Large intestine (tissue), 12 donors: ENCODE measurements at places on chromosomes 2 and 18. TPM values are rescaled to one million over a fixed set of nuclear protein-coding genes. Genes with fewer than 3 reads are reported as not detected.

The CYP27C1 gene
- 2.0 TPM for polyA plus RNA-seq

The CRYGC gene
- polyA plus RNA-seq = not detected

The DSG1 gene
- polyA plus RNA-seq = 0.19 TPM

- no peaks in the 10 kb centered on the region for H3K36me3 ChIP-seq
- H3K4me3 ChIP-seq = no peak overlapping the region
- no peak for DNase-seq
- no peaks in the 10 kb centered on the region for H3K27me3 ChIP-seq
- no peaks in the 10 kb centered on the region for H3K4me1 ChIP-seq
- no peak overlapping the region for H3K27ac ChIP-seq
Measured at GRCh38 chr2:127146820-127147502, 40.0 kb upstream of the BIN1 start.

- DNase-seq = no peak
- no peak overlapping the region for H3K4me3 ChIP-seq
- H3K4me1 ChIP-seq = peaks cover 19% of the 10 kb centered on the region
- H3K36me3 ChIP-seq = peaks cover 5% of the 10 kb centered on the region
- H3K27me3 ChIP-seq = no peaks in the 10 kb centered on the region
Measured at GRCh38 chr2:69491864-69492263, 54.6 kb upstream of the NFU1 start.
